GM23248 (cell line): ENCODE measurements at places on chromosomes 12 and 14.

- DNase-seq, result peak; percentile 63
Observed at GRCh38 chr12:10366875-10367274, 23.0 kb downstream of the KLRK1 start.

- DNase-seq, result no peak
Observed at GRCh38 chr12:43143278-43143677, 408.7 kb downstream of the ADAMTS20 start.

DNA sequence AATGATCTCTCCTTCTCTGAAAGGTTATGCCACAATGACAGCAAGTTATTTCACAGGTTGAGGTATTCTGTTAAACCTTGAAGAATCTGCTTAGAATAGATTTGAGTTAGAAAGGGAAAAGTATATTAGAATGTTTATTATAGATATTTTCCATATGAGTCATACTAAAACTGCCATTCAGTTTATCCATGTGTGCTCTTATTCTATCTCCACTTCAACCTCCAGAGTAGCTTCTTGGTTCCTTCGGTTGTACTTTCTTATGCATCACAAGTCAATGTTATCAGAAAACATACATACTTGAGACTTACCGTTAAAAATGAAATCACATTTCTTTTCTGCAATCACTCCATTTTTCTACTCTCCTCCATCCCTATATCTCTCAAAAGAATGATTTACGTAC, 197.7 kb downstream of the BCAT1 start:
- DNase-seq, result peak; percentile 8

- DNase-seq, result no peak
Observed at GRCh38 chr12:31118347-31119191, 44.9 kb downstream of the DDX11 start.

GRCh38 chr12:106045251-106045674, 93.5 kb downstream of the NUAK1 start:
- no peak for DNase-seq

GRCh38 chr12:84911271-84912197, 1.1 kb downstream of the SLC6A15 start:
- DNase-seq, result peak; percentile 93

DNA sequence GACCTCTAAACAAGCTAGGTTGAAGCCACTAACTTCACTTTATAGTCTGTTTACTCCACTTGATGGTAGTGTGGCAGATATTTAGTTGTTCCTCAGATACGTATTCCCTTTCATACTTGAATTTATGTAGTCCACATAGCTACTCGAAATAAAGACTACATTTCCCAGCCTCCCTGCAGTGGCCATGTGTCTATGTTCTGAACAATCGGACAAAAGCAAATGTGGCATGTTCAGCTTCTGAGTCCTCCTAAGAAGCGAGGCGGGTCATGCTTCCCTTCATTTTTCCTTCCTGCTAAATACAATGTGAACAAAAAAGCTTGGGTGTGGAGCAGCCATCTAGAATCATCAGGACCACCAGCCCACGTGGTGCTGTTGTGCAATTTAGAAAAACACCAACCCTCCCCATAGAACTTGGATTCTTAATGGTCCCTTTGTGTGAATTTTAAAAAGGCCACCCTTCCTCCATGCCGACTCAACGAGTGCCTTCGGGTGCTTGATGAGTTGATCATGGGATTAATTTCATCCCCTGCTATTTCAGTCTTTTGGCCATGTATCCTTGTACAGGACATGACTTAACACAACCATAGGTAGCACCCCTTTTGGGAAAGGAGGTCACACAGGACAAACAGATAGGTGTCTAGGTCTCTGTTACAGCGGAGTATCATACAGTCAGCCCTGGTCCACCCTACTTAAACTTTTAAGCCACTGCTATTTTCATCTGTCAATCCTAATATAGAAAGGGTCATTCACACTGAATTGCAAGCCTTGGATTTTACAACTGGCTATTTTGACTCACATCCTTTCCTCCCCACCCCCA, 60.7 kb downstream of the ZFC3H1 start:
- no peak for DNase-seq

DNA sequence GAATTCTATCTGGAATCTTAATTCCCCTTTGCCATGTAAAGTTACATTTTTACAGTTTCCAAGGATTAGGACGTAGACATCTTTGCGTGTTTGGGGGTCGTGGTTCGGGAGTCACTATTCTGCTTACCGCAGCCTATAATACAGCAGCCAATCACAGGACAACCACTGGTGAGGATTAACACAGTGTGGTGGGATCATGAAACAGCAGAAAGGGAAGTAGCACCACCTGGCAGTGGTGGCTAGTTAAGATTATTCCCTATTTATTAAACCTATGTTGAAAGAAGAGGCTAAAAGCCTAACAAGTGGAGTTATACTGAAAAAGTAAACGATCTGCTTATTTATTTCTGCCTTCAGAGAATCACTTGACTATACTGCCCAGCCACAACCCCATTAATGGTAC, 71.7 kb downstream of the IPO8 start:
- no peak for DNase-seq

GRCh38 chr12:47038270-47038748, 41.1 kb upstream of the PCED1B start:
- no peak for DNase-seq

DNA sequence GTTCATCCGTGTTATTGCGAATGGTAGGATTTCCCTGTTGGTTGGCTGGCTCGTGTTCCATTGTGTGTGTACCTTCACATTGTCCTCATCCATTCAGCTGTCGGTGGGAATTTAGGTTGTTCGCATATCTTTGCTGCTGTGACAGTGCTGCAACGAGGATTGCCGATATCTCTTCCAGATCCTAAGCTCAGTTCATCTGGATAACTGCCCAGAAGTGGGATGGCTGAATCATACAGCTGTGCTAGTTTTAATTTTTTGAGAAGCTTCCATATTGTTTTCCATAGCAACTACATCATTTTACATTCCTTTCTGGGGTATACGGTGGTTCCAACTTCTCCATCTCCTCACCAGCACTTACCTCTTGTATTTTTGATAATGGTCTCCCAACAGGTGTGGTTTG, 292.8 kb upstream of the SFSWAP start:
- peak; percentile 3 for DNase-seq
